Stimulated activated naive CD4-positive, alpha-beta T cell (primary cell): ENCODE measurements at places on chromosomes 4 and X.

- no peak for DNase-seq
Observed at GRCh38 chr4:13700021-13700857, 72.7 kb upstream of the BOD1L1 start.

GRCh38 chr4:66804979-66805378 lies 740.3 kb downstream of the CENPC start:
- DNase-seq = no peak

GRCh38 chrX:102684772-102685520 lies 27.3 kb upstream of the GPRASP2 start:
- DNase-seq = no peak

- no peak for DNase-seq
Observed at GRCh38 chrX:2489446-2490445, 11.0 kb downstream of the DHRSX start.

DNA sequence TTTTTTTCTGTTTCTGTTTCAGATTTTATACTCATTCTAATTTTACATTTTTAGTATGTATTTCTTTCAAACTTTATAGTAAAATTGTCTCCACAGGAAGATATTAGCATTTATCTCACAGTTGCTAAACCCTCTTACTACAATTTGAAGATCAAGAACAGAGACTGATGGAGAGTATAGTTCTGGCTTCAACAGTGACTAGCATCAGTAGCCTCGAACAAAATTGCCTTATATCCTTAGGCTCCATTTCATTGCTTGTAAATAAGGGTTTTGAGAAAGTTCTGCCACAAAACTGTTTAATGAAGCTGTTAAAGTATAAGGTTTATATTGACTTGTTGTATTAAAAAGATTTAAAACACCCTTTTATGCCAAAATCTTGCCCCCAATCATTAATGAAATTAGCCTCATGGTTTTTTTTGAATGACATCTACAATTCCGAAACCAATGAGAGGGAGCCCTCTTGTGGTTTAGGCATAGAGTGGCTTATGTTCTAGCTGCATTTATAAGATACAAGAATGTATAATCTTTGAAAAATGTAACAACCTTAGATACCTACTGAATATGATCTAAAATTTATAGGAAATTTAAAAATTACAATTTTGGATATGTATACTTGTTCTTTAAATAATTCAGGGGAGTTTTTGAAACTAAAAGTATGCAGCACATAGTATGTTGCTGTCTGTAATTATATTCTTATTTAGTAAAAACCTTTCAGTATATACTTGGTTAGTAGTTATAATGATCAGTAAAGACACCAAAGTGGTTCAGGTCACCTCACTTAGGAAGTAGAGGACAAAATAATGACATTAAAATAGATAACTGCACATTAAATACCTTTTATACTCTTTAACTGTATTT lies 109.8 kb upstream of the HPGD start:
- no peak for DNase-seq

DNA sequence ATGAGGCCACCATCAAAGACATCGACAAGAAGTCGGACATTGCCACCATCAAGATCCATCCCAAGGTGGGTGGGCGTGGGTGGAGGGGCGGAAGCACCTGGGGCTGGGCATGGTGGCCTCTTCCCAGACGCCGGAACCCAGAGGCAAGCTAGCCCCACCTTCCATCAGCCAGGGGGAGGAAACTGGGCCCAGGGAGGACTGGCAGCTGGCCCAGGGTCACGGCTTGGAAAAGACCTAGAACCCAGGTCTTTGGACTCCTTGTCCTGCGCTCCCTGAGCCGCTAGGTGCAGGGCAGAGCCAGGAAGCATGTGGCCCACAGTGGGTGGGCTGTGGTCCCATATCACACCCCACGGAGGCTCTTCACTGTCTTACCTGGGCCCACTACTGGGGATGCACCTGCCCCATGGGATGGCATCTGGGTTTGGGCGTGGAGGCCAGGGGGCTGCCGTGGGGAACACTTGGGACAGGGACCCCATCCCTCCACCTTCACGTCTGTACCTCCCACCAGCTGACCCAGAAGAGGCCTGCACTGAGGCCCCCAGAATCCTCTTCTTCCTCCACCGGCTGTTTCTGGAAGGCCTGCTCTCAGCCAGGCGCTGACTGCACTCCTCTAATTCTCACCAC lies 17.3 kb downstream of the HTRA3 start:
- DNase-seq = no peak

- no peak for DNase-seq
Observed at GRCh38 chr4:74920704-74921103, 12.2 kb upstream of the PARM1 start.

DNA sequence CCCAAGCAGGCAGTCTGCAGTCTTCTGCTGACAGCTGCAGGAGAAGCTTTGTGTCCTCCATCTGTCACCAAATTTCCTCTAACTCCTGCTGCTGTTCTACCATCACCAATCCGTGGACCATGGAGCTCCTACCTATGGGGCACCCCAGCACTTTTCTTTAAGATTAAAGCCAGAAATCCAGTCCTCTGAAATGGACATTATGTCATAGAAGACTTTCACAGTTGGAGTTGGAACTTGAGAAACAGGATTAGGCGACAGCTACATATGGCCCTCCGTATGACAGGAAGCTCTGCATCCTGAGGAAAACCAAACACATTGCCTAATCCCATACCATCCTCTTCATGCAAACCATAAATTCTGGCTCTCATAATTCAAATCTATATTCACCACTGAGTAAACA lies 470.6 kb upstream of the GALNTL6 start:
- no peak for DNase-seq

DNA sequence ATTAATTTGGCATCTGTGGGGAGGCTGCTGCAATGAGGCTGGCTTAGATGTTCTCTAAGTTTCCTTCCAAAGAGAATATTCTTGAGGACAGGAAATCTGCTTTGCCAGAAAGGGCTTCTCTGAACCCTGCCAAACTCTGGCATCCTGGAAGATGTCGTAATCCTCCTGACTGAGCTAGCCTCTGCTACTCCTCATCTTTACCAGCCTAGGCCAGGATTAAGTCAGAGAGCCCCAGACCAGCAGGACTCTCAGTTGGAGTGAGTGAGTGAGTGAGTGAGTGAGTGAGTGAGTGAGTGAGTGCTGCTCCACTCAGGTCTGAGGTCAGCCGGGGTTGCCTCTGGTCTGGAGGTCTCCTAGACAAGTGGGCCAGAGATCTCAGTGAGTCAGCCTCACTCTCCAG lies 104.9 kb upstream of the SOD3 start:
- DNase-seq = no peak

- no peak for DNase-seq
Observed at GRCh38 chr4:188658958-188659522, 519.8 kb downstream of the TRIML1 start.

DNA sequence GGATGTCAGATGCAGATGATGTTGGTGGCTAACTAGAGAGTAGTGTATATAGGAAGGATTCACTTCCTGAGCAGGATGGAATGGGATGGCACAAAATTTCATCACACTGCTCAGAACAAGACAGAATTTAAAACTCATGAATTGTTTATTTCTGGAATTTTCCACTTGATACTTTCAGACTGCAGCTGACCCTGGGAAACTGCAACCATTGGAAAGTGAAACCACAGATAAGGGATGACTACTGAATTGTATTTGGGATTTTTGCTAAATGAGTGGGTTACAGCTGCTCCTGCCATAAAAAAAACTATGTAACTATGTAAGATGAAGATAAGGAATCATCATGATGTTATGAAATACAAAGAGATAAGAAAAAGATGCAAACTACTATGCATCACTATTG lies 51.4 kb downstream of the NPY5R start:
- no peak for DNase-seq

DNA sequence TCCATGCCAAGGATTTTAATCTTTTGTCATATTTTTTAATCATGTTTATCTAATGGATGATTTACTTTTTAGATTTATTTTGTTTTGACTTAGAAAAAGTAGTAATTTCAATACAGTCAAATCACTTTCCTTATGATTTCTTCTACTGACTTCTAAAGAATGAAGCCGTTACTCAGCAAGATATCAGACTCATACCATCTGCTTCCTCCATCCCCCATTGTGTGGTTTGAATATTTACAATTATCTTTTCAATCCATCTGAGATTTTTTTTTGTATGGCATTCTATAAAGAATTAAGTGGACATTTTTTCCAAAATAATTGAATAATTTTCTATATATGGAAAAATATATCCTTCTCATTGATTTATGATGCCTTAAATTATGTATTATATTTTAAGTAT lies 565.4 kb upstream of the ATOH1 start:
- DNase-seq = no peak

- DNase-seq = no peak
Observed at GRCh38 chr4:81143183-81143582, 71.8 kb downstream of the PRKG2 start.

DNA sequence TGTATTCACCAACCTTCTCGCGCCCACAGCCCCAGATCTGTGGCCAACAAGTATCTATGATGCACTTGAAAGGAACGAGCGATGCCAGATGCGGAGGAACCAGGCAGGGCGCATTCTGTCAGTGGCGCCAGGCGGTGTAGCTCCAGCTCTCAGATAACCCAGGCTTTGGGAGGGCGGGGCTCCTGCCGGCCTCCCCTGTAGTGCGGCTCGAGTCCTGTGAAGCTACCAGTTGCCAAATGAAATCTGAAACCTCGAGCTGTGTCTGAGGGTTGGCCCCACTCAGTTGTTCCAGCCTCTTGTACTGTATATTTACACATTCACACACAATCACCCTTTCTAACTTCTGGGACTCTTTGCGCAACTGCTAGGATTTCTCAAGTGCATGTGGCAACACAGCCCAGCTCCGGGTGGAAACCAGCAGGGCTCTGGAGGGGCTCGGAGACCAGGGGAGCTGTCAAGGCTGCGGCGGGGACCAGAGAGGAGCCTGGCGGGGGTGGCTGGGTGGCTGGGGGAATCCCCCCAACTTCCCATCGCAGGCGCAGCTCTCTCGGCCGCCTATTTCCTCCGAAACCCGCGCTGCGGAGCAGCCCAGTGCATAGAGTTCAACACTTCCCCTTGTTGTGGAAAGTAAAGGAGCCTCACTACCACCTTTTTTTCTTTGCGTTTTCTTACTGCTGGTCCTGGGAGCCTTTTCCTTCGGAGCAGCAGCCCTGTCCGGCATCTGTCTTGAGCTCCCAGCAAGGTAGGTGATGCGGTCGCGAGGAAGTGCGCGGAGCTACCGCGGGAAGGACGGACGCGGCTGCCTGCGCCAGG lies at the start of gene ARHGAP24:
TSS of gene ARHGAP24 (plus strand) at position 333 of the 813 bp plus-strand sequence.
- DNase-seq = no peak

DNA sequence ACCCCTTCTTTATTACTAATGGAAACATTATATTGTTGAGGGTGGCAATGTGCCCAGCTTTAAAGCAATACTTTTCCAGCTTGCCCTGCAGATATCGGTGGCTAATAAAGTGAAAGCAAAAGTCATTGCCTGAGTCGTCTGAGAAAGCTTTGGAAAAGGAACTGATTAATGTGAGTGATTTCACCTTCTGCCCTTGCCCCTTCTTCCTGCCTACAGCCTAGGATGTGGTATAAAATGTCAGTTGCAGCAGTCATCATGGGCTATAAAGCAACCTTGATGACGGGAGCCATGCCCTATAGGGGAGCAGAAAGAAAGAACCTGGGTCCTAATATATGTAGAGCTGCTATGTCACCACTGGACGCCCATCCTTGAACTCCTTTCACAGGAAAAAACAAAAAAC lies 132.4 kb upstream of the USP9X start:
- DNase-seq = peak; percentile 24

- DNase-seq = no peak
Observed at GRCh38 chrX:106742805-106743204, 16.3 kb downstream of the RNF128 start.

DNA sequence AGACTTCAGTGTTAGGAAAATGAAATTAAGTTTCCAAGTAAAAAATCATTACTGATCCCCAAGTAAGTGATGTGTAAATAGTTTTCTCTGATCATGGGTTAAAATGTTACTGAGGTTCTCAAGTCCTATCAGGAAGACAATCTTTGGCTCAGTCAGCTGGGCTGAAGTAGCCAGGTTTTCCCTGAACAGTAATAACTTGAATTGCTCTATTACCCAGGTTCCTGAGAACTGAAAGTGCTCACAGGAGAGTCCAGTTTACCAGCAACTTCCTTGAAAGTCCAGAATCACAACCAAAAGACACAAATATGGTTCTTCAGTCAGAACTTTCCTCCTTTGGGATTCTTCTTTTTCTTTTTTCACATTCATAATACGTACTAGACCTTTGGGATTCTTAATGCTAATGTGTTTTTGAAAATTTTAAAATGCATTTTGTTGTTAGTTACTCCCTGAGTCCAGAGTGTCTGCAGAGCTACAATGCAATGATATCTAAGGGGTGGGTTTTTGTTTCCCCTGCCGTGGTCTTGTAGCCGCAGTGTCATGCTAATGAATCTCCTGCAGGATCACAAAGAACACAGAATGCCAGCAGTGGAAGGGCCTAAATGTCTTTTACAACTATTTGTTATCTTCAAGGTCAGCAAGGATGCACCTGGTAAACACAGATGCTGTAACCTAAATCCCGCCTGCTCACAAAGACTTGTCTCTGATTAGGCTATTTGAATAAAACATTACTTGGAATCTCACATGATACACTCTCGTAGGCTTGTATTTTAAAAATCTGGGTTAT lies 439.8 kb upstream of the NR3C2 start:
- no peak for DNase-seq

DNA sequence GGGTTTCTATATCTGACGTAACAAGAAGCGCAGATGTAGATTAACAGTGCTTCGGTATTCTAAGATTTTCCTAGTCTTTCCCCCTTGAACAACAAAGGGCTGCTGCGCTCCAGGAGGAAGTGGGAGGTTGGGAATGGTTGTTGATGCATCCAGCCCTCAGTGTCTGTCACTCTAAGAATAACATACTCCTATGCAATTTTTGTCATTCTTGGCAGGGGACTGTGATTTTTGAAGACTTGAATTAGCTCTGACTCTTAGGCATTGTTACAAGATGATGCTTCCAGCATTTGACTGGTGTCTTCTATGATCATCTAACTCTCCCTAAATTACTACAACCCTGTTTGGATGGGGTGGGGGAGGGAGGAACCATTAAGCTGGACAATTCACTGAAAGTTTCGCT lies 394.2 kb downstream of the ARHGAP24 start:
- no peak for DNase-seq

- no peak for DNase-seq
Observed at GRCh38 chr4:156158747-156159146, 205.1 kb upstream of the CTSO start.

- DNase-seq = no peak
Observed at GRCh38 chr4:174262624-174263444, 20.6 kb downstream of the FBXO8 start.

- DNase-seq = no peak
Observed at GRCh38 chrX:150540965-150541364, 27.5 kb upstream of the MTM1 start.

GRCh38 chr4:141905751-141906150 lies 269.4 kb downstream of the IL15 start:
- no peak for DNase-seq

GRCh38 chr4:27807207-27807606 lies 946.6 kb downstream of the STIM2 start:
- DNase-seq = no peak

- no peak for DNase-seq
Observed at GRCh38 chrX:119237562-119237942, 1.5 kb downstream of the PGRMC1 start.

GRCh38 chrX:14352511-14352910 lies 176.8 kb upstream of the GLRA2 start:
- no peak for DNase-seq
